ENCODE measurements at places on chromosomes 7 and 10.

GRCh38 chr10:70328018-70328417 is 44.2 kb upstream of the NPFFR1 start:
- DNase-seq = no peak

- no peak for DNase-seq
Measured at GRCh38 chr10:88651101-88651551, 13.1 kb upstream of the LIPF start.

DNA sequence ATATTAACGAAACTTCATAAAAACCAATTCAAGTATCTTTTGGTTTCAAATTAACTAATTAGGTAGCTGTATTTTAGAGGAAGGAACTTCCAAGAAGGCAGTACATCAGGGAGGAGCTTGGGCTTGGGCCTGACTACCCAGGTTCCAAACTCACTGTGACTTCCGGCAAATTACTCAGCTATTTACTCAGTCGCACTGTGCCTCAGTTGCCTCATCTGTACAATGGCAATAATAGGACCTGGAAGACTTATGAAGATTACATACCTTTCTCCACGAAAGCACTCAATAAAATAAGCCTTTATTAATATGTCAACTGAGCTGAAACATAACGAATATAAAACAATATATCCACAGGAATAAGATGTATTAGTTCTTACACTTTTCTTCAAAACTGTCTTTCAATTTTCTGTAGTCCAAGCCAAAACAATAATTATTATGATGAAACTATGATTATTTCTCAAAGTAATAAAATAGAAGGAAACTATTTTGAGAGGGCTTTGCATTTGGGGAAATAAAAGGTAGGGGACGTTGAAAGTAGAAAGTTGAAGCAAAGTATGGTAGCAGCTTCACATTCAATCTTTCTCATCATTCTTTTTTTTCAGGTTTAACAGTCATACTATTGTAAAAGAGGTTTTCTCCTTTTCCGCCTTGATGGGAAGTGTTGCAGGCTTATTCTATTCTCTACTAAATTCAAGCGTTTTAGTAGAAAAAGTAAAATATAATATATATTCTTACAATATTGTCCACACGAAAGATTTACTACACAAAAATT is 10.5 kb upstream of the EBLN1 start:
- DNase-seq = no peak

- no peak for DNase-seq
Measured at GRCh38 chr10:129605986-129606518, 139.0 kb downstream of the MGMT start.
